ENCODE measurements at places on chromosomes 3 and 15. TPM values are rescaled to one million over a fixed set of nuclear protein-coding genes. Genes with fewer than 3 reads are reported as not detected.

Gene METTL6
- 20.6 TPM for total RNA-seq

Gene GOLGA8J
- not detected for total RNA-seq

Gene CSTA
- not detected for total RNA-seq

Gene PCLAF
- total RNA-seq, result 21.1 TPM

Gene GOLGA8M
- total RNA-seq, result 0.22 TPM

Gene GPR176
- total RNA-seq, result 14.4 TPM

Gene DPPA4
- not detected for total RNA-seq

Gene SCN11A
- total RNA-seq, result under 0.01 TPM

Gene EFCAB12
- under 0.01 TPM for total RNA-seq

Gene ZBTB20
- total RNA-seq, result 13.9 TPM

Gene PIF1
- total RNA-seq, result 1.8 TPM

Gene TMEM43
- total RNA-seq, result 54.9 TPM

Gene SHQ1
- 9.8 TPM for total RNA-seq

Gene LINGO1
- total RNA-seq, result 0.22 TPM

Gene PP2D1
- not detected for total RNA-seq

Gene SLC9C1
- total RNA-seq, result under 0.01 TPM

Gene PRR20G
- total RNA-seq, result not detected

Gene SYNPR
- not detected for total RNA-seq

Gene GOLGA8H
- 0.87 TPM for total RNA-seq
